ENCODE measurements at places on chromosomes 11 and 22.

DNA sequence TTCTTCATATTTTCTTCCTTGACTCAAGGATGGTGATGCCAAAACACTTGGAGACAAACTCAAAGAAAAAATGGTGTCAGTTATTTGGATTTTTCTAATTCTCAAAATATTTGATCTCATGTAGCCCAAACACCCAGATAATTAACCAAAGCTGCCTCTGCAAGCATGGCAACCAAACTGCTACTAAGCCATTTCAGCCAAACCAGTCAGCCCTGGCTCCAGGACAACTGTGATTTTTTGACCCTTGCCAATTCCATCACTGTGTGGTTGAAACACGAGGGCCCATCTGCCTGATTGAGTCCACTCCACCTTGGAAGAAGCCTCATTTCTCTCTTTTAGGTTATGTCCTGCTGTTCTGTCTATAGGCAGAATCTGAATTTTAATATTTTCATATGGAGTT lies 277.4 kb downstream of the BLID start:
- no peak for DNase-seq

GRCh38 chr22:36865346-36865745 lies 4.5 kb downstream of the NCF4 start:
- peak; percentile 56 for DNase-seq

DNA sequence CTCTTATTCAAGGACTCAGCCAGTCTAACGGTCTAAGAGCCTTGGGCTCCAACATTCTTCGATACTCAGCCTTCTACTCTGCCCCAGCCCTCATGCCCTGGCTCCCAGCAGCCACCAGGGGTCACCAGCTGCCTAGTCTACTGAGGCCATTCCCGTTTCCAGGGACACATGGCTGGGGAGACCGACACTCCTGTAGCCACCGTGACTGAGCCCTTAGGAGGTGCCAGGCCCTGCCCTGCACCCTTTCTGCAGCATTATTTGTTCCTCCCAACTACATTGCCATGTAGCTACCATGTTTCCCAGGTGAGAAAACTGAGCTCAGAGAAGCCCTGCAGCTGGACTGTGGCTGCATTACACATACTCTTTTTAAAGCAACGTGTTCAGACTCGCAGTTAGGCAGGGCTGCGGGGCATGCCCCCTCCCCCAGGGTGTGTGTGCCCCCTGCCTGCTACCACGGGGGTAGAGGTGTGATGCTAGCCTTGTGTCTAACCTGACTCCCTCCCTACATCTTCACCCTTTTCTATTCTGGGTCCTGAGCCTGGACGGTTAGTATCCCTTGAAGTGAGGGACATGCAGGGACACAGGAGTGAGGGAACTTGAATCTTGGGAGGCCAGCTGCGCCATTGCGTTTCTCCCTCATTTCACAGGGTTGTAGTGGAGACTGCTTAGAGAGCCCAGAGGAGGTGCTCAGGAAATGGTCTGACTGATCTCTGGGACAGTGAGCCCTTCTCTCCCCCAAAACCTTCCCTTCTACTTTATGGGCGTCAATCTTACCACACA lies 17.5 kb downstream of the ATG16L2 start:
- DNase-seq: peak; percentile 83

DNA sequence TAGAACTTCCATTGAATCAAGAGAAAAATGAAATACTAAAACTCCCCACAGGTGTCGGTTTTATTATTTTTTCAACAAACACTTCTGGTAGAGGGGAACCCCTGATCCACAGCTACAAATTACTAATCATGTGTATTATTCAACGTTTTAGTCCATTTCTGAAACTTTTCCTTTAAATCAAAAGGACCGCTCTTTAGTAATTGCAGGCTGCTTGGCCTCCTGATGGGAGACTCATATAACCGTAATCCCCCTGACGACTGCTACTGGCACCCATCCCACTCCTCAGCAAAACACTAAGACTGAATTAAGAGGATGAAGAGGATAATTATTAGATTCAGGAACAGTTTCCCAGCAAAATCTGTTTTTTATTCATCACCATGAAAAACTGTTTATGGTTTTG lies 46.4 kb downstream of the PAX6 start:
- DNase-seq: no peak

- no peak for DNase-seq
Observed at GRCh38 chr11:44568331-44568657, 2.8 kb downstream of the CD82 start.

GRCh38 chr11:10581481-10582019 lies 13.1 kb upstream of the LYVE1 start:
- no peak for DNase-seq

DNA sequence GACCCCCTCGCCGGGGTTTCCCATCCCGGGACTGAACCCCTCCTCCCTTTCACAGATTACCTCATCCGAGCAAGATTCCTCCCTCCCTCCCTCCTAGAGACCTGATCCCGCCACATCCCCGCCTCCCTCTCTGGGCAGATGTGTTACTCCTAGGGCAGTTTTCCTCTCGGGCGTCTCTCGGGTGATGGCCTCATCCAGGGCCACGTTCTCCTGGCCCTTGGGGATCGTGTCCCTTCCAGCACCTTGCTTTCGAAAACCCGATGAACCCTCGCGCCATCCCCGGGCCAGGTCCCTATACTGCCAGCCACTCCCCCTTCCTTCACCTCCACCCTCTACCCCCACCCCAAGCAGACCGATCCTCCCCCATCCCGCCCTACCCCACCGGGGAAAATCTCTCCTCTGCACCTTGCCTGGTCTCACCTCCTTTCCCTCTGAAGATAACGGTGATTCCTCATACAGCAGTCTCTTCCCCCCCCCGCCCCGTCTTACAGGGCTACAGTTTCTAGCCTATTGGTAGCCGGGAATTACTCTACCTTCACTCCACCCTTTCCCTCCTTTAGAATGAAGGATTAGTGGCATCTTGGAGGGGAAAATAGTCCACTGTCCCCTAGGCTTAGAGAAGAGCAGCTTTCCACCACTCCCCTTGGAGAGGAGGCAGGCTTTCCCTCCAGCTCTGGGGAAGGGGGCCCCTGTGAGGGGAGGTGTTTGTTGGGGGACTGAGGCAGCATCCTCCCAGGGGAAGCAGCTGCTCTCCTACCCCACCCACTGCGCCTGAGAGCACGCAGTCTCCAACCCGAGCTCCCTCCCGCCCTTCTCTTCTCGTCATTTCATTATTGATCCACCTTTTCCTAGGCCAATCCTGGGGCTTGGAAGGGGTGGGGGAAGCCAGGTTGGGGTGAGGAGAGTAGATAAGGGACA lies 1.2 kb downstream of the KMT2A start:
- DNase-seq: peak; percentile 76

DNA sequence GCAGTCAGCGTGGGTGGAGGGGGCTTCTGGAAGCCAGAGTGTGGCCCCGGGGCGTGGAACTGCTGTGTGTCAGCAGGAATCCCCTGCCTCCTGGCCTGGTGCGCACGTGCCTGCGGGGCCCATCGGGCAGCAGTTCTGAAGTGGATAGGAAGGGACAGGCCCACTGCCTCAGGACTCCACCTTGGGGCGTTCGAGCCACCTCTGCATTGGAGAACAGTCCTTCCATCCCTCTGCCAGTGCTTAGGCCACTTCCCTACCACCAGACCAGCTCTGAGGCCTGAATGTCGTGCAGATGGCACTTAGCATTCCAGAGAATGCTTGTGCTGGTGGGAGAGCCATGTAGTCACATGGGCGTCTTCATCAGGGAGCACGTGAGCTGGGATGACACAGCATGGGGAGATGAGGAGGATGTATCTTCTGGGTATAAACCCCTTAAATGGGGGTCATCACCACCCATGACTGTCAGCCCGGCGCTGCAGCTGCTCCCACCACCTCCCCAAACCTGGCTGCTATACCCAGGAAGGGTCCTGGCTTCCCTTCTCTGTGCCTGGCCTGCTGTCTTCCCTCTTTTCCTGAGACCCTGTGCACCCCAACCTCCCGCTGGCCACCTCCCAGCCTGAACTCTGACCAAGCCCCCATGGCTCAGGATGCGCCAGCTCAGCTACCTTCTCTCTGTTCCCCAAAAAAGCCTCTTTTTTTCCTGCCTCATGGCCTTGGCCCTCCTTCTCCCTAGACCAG lies 9.7 kb downstream of the INCENP start:
- peak; percentile 27 for DNase-seq

- no peak for DNase-seq
Observed at GRCh38 chr11:115222218-115222862, 281.9 kb downstream of the CADM1 start.

GRCh38 chr11:120326845-120327281 lies 1.8 kb downstream of the TLCD5 start:
- DNase-seq: no peak

- no peak for DNase-seq
Observed at GRCh38 chr22:50671641-50672040, 982 bp upstream of the SHANK3 start.

- no peak for DNase-seq
Observed at GRCh38 chr22:21450320-21450831, 16.8 kb upstream of the TMEM191C start.

DNA sequence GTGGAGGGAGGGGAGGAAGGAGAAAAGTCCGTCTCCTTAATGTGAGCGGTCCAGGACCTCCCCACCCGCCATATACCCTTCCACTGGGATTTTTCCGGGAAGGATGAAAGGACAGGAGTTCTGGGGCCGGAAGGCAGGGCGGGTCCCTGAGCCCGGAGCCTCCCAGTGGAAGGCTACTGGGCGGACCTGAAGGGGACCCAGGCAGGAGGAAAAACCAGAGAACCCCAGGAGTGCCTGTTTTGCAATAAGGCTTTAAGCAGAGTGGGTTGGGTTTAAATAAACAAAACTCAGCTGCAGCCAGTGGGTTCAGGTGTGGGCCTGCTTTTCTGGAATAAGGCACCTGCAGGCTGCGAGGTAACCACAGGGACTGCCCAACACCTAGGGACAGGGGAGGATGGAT lies 1.7 kb upstream of the CELSR1 start:
- no peak for DNase-seq

- DNase-seq: peak; percentile 68
Observed at GRCh38 chr11:73759610-73760134, 1.2 kb downstream of the RAB6A start.

DNA sequence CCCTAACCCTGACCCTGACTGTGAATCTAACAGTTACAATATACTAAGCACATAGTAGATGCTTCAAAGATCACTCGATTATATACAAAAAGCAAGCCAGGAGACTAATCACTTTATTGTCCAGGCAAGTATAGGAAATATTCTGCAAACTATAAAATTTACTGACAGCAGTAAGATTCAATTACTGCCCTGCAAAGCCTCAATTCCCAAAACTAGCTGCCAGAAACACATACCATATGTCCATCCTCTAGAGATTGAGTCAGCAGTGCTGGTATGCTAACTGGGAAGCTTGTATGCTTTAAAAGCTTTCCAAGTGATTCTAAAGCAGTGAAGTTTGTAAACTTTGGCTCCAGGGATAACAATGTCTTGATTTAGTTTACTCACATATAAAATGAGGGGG lies 26.1 kb downstream of the CSTF3 start:
- no peak for DNase-seq

DNA sequence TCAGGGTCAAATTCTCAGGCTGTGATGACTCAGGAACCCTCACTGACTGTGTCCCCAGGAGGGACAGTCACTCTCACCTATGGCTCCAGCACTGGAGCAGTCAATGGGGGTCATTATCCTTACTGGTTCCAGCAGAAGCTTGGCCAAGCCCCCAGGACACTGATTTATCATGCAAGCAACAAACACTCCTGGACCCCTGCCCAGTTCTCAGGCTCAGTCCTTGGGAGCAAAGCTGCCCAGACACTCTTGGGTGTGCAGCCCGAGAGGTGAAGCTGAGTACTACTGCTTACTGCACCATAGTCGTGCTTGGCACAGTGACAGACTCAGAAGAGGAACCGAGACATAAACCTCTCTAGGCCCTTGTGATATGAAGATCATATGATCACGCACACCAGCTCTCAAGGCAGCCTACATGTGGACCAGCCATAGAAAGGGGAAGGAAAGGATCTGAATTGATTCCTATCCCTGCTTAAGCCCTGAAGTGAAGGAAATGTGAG lies 58.2 kb downstream of the ZNF280B start:
- no peak for DNase-seq

DNA sequence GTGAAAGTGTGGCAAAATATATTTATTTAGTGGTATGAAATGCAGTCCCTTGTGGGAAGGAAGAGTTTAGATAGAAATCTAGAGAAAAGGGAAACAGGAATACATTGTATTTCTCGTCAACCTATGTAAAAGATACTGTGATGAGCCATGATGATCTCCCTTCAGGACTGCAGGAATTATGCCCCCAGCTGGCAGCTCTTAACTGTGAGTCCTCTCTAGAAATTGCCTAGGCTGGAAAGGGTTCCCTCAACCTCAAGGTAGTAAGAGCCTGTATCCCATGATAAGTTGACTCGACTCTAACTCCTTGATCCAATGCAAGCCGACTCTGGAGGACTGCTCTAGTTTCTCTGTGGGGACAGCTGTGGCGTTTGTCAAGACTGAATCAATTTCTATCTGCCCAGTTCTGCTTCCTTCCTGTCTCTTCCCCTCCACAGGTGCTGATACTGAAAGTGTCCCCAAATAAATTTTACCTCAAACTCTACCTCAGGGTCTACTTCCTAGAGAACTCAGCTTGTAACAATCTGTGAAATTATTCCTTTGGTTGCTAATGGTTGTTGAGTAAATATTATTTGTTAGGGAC lies 897.3 kb downstream of the METTL15 start:
- no peak for DNase-seq

- DNase-seq: no peak
Observed at GRCh38 chr11:20116825-20117224, 43.5 kb downstream of the DBX1 start.

DNA sequence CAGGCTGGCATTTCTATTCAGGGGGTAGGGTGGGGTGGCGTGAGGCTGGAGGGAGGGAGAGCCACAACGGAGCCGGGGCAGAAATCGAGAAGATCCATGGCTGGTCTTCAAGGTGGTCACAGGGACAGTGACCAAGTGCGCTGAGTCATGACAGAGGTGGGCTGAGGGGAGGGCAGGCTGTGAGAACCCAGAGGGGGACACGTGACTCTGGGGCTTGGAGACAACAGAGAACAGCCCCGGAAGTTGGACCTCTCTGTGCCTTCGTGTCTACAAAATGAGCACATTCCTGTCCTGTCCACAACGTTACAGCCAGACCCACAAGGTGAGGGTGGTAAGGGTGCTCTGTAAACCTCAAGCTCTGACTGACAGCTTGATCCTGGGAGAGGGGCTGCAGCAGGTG lies 35.1 kb upstream of the ARFGAP3 start:
- no peak for DNase-seq

DNA sequence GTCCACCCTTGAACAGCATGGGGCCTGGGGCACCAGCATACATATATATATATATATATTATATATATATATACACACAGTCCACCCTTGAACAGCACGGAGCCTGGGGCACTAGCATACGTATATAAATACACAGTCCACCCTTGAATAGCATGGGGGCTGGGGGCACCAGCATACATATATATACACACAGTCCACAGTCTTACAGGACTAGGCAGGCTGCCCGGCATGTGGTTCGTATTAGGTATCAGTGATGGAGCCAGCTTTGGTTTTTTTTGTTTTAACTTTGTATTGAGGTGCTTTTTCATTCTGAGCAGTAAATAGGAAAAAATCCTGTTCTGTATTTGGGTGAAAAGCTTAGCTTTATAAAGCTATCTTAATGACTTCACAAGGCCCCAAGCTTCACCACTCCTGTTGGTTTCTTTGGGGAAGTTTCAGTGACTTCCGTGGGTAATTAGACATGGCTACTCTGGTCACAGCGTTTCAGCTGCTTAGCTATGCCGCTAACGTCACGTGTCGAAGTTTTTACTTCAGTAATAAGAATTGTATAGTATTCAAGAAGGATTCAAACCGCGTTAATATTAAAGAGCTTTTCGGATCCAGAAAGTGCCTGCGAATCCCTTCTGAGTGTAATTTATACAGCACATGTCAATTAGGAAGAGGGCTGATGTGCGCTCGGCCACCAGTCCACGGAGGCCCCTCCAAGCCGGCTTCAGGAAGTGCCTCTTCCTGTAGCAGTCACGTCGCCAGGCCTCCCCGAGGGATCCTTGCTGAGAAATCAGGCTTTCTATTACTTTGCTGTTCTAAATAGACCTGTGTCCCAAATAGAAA lies 179.7 kb downstream of the TBC1D22A start:
- no peak for DNase-seq

Measured in kidney (tissue), 22 donors.